NCI-H1092 treated with DMSO at 0.1 percent for 48 hours (cell line): ENCODE measurements at places on chromosomes 16 and 17.

GRCh38 chr16:57091975-57092785 is at the start of gene CPNE2:
Gene CPNE2, plus strand, starts transcription at chr16:57092583. Its CDS starts 18,160 bp downstream, at chr16:57110743.
- DNase-seq: peak; percentile 39

DNA sequence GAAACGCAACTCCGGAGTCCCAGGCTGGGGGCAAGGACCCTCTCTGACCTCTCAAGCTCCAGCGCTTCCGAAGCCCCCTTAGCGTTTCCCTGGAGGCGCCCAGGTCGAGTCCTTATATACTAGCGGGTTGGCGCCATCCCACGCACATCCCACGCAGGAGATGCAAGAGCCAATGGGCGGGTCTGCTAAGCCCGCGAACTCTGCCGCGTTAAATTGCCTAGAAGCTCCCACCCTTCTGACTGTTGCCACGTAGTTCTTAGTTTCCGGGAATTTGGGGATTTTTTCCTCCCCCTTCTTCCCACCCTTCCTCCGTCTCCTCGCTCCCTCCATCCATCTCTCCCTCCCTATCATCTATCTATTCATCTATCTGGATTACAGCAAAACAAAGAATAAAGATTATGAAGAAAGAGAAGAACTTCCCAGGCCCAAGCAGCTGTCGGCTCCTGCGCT is at the start of gene SLFN11:
Gene SLFN11, minus strand, starts transcription at position 88 of the 450 bp plus-strand sequence. CDS start 9,814 bp downstream, outside the sequence.
- peak; percentile 90 for DNase-seq

GRCh38 chr16:14496786-14497185 is 133.3 kb downstream of the PARN start:
- DNase-seq: no peak

DNA sequence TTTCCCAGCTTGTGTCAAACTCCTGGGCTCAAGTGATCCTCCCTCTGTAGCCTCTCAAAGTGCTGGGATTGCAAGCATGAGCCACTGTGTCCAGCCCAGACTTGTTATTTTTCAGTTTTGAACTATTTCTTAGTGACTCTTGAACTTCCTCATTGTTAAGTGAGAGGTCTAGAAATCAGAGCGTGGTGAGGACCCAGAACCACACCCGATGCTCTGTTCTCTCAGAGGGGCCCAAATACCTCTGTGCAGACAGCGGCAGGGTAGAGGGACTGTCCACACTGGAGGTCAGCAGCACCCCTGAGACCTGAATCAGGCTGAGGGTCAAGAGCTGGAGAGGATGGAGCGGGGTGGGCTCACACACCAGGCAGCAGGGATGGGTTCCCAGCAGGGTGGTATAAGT is 47.7 kb upstream of the MEAK7 start:
- no peak for DNase-seq

DNA sequence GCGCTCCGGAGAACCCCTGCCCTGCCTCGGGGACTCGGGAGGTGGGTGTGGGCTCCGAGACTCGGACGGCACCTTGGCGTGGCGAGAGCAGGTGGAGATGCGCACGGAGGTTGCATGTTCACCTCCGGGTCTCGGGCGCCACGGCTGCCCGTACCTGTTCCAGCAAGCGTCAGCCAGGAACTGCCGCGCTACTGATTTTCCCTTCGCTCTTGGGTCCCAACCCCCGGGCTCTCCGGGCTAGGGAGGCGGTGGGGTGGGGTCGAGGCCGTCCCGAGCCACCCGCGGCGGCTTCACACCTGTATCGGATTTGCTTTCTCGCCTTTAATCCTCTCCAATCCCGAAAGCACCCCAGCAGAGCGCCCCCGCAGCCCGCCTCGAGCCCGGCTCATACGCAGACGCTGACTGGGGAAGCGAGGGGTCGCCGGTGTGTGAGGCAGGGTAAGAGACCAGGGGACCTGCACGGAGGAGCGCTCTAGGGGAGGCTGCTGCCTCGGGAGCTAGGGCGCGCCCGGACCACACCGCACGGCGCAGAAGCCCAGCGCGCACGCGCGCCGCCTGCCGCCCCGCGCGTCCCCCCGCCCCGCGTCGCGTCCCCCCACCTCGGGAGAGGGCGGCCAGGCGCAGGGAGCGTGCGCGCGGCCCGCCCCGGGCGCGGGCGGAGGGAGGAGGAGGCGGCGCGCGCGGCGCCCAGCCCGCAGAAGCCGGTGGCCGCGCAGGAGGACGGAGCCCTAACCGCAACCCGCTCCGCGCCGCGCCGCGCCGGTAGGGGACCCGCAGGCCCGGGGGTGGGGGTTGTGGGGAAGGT is at the start of gene DUSP14:
Gene DUSP14, plus strand, starts transcription at position 695 of the 805 bp plus-strand sequence. CDS start 22,382 bp downstream, outside the sequence.
- DNase-seq: peak; percentile 76

DNA sequence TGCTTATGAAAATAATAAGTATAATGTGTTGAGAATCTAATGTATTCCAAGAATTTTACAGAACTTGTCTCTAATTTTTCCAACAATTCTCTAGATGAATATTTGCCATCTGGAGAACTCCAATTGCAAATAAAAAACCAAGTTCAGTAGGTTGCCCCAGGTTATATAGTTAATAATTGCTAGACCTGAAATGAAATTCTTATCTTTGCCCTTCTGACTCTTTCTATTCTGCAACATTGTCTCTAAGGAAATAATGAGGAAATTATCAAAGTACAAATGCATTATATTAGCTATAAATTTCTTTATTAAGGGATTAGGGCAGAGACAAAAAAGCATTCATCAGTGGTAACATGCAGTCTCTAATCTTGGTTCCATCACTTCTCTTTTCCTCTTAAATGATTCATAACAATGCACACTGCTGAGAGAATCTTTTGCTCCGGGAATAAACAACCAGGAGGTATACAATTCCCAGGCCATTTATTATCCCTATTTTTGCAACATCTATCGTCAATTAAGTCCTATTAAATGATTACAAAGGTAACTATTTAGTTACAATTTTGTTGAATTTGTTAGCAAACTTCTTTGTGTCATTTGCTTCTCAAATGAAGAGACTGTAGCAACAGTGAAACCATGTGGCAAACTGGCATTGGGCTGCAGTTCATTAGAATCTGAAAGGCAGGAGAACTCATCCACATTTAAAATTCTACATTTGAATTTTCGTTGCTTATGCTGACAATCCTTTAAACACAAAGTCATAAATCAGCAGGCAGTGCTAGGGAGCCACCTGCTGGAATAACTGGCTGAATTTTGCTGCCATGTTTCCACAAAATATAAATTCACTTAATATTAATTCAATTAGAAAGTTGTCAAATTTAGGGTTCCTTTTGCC is 349.6 kb downstream of the KIF2B start:
- no peak for DNase-seq

DNA sequence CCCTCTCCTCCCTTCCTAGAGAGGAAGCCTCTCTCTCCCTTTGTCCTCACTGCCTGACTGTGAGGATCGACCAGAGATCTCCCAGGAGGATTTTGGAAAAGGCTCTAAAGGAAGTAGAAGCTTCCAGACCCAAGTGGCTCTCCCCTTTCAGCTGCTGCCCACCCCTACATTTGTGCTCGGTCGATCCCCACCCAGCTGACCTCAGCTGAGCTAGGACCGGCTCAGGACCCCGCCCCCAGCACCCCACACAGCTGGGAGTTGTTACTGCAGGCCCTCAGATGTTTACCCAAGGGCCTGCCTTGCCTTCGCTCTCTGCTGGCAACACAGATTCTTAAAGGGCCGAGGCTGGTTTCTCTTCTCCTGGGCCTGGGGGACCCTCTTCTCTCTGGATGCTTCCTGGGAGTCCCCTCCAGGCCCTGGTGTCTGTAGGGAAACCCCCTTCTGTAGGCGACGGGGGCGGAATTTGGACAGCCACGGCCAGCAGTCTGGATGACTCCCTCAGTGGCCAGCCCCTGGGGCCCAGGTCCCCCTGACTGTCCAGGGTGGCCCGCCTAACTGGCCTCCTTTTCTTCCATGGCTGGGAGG is 26.9 kb upstream of the TIMP2 start:
- no peak for DNase-seq

DNA sequence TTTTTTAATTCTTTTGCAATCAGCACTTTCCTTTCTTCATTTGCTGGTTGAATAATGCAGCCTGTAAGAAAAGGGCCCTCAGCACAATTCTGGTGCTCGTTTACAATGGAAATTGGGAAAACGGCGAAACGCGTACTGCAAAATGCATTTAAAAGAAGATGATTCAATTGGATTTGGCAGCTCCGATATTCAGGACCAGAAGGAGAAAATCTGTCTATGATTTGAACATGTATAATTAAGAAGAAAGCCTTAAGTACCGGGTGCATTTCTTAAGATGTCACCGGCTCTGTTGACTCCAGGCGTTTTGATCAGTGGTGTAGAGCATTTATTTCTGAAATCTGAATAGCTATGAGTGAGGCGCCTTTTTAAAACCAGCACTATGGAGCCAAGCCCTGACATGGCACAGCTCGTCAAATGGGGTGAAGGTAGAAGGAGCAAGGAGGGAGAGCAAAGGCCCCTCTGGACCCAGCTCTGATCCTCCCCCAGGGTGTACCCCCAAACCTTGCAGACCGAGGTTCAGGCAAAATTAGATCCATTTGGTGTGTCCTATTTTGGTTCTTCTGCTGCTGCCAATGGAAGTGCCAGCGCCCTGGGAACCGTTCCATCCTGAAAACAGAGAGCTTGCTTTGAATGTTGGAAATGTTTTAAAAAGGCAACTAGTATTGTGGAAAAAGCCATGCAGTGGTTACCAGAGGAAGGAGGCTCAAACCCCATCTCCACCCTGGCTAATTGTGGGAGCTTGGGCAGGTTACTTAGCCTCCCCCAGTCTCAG is 161.4 kb upstream of the RPL38 start:
- DNase-seq: no peak

- no peak for DNase-seq
Observed at GRCh38 chr16:61366006-61366405, 670.2 kb downstream of the CDH8 start.

DNA sequence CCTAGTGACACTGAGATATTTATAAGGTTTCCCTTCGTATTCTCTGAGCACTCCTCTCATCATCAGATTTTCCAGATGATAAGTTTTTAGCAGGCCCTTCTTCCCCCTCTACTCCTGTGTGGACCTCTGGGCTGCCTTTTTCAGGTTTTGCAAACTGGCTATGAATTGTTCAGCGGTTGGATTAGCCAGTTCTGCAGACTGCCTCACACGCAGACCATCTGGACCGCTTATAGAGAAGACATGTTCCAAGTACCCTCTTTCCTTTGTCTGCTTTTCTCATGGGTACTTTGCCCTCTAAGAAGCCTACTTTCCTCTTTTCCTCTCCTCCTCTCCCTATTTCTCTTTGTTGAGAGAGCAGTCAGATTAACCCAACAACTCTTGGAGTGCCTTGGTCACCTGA is 111.6 kb downstream of the GRIN2A start:
- DNase-seq: no peak

GRCh38 chr17:83014940-83015910 is 64.2 kb upstream of the METRNL start:
- DNase-seq: no peak

GRCh38 chr17:42537826-42538451 is 1.9 kb downstream of the NAGLU start:
- DNase-seq: no peak

DNA sequence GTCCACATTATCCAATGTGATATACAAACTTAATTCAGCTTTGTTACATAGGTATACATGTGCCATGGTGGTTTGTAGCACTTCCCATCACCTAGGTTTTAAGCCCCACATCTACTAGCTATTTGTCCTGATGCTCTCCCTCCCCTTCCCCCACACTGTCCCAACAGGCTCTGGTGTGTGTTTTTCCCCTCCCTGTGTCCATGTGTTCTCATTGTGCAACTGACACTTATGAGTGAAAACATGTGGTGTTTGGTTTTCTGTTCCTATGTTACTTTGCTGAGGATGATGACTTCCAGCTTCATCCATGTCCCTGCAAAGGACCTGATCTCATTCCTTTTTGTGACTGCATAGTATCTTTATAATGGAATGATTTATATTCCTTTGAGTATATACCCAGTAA is 196.7 kb downstream of the CDH11 start:
- no peak for DNase-seq

DNA sequence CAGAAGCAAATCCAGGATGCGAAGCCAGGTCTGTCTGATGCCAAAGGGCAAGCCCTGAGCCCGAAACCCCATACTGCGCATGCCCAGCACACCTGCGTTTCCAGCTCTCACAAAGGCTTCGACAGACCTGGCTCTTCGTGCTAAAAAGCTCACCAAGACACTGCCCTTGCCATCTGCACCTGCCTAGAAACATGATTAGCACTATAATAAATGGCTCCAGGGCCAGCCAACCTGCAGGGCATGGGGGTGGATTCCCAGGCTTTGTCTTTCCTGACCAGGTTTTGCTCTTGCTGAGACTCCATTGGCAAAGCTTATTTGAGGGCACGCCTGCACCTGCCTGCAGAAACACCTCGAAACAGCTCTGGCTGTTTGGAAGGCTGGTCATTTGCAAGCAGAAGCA is 14.4 kb upstream of the PLD6 start:
- DNase-seq: no peak

- peak; percentile 45 for DNase-seq
Observed at GRCh38 chr17:81418710-81419318, 23.6 kb downstream of the BAHCC1 start.

GRCh38 chr17:65987988-65988387 is 203.9 kb downstream of the CEP112 start:
- DNase-seq: peak; percentile 0

GRCh38 chr17:62822080-62822904 is 14.2 kb upstream of the MARCHF10 start:
- no peak for DNase-seq

GRCh38 chr16:76947749-76948148 is 243.2 kb upstream of the MON1B start:
- DNase-seq: no peak

GRCh38 chr17:6248061-6248460 is 177.9 kb downstream of the WSCD1 start:
- DNase-seq: no peak

DNA sequence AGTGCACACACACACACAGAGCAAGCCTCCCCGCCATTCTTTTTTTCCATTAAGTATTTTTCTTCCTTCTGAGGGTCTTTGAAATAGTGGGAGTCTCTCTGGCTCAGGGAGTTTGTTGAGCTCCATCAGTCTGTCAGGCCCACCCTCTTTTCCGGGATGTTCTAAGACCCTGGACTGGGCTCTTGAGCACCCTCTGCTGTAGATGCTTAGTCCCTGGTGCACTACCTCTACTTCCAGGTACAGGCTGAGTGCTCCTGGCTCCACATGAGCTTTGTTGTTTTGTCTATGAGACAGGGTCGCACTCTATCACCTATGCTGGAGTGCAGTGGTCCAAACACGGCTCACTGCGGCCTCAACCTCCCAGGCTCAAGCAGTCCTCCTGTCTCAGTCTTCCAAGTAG is 20.7 kb downstream of the LIMD2 start:
- DNase-seq: no peak

GRCh38 chr17:58702045-58702476 is 9.7 kb downstream of the RAD51C start:
- DNase-seq: no peak

GRCh38 chr16:82113741-82114140 is 56.3 kb downstream of the MPHOSPH6 start:
- no peak for DNase-seq

GRCh38 chr16:49696414-49697101 is 159.4 kb downstream of the ZNF423 start:
- no peak for DNase-seq
